B cell (primary cell): ENCODE measurements at places on chromosomes 5 and 9.

GRCh38 chr5:15004506-15004905 lies 132.9 kb upstream of the ANKH start:
- H3K36me3 ChIP-seq = no peaks in the 10 kb centered on the region
- H3K4me3 ChIP-seq = no peak overlapping the region
- no peak for DNase-seq
- no peaks in the 10 kb centered on the region for H3K27me3 ChIP-seq
- peaks cover under 1% of the 10 kb centered on the region for H3K4me1 ChIP-seq

- H3K27ac ChIP-seq = no peak overlapping the region
- DNase-seq = no peak
- H3K4me3 ChIP-seq = no peak overlapping the region
- H3K4me1 ChIP-seq = no peaks in the 10 kb centered on the region
Measured at GRCh38 chr9:121985792-121986494, 107.2 kb downstream of the TTLL11 start.

DNA sequence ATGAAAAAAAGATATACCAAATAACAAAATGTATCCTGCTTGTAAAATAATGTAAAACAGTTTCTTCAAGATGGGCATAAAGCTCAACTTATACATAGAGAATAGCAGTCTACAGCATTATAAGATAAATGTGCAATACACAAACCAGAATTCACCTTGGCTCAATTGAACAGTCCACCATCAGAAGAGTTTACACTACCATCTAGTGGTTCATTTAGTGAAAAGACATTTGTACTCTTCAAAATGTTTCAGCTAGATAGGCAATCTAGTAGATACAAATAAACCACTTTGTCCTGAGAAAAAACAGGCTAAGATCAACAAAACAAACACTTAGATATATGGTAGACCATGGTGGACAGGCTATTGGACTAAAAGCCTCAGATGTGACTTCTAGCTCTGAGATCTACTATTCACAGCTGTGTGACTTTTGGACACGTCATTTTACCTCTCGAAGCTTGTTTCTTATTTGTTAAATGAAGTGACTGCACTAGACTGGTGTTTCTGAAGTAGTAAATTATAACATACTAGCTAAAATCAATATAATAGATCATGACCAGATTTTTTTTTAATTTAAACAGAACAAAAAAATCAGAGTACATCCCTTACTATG lies 22.1 kb upstream of the TPD52L3 start:
- no peaks in the 10 kb centered on the region for H3K4me1 ChIP-seq
- no peak overlapping the region for H3K27ac ChIP-seq
- DNase-seq = peak; percentile 25
- H3K27me3 ChIP-seq = no peaks in the 10 kb centered on the region

- no peaks in the 10 kb centered on the region for H3K36me3 ChIP-seq
- no peak overlapping the region for H3K27ac ChIP-seq
- no peak for DNase-seq
- no peaks in the 10 kb centered on the region for H3K27me3 ChIP-seq
- no peak overlapping the region for H3K4me3 ChIP-seq
- H3K4me1 ChIP-seq = no peaks in the 10 kb centered on the region
Measured at GRCh38 chr5:36535378-36535777, 71.0 kb upstream of the SLC1A3 start.

GRCh38 chr5:176817841-176818377 lies 7.5 kb downstream of the UNC5A start:
- H3K4me1 ChIP-seq = peaks cover 8% of the 10 kb centered on the region
- peaks cover 32% of the 10 kb centered on the region for H3K27me3 ChIP-seq

DNA sequence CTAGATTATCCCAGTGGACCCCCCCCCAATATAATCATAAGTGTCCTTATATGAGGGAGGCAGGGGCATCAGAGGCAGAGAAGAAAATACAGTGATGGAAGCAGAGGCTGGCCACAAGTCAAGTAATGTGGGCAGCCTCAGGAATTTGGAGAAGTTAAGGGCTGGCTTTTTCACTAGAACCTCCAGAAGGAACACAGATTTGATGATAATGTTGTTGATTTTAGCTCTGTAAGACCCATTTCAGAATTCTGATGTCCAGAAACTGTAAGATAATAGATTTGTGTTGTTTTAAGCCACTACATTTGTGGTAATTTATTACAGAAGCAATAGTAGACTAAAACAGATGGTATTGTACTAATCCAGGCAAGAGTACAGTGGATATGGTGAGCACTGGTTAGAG lies 36.3 kb upstream of the LRRTM2 start:
- no peak overlapping the region for H3K27ac ChIP-seq
- no peak for DNase-seq
- no peaks in the 10 kb centered on the region for H3K4me1 ChIP-seq
- H3K27me3 ChIP-seq = no peaks in the 10 kb centered on the region
- H3K36me3 ChIP-seq = peaks cover 10% of the 10 kb centered on the region

GRCh38 chr9:68533678-68534077 lies 7.0 kb downstream of the TMEM252 start:
- H3K27me3 ChIP-seq = no peaks in the 10 kb centered on the region
- no peaks in the 10 kb centered on the region for H3K36me3 ChIP-seq
- no peaks in the 10 kb centered on the region for H3K4me1 ChIP-seq
- H3K4me3 ChIP-seq = no peak overlapping the region
- no peak for DNase-seq
- no peak overlapping the region for H3K27ac ChIP-seq

- H3K27ac ChIP-seq = no peak overlapping the region
- DNase-seq = no peak
- H3K36me3 ChIP-seq = no peaks in the 10 kb centered on the region
- H3K4me3 ChIP-seq = no peak overlapping the region
- no peaks in the 10 kb centered on the region for H3K4me1 ChIP-seq
- peaks cover 3% of the 10 kb centered on the region for H3K27me3 ChIP-seq
Measured at GRCh38 chr9:114233491-114234185, 78.3 kb downstream of the COL27A1 start.

DNA sequence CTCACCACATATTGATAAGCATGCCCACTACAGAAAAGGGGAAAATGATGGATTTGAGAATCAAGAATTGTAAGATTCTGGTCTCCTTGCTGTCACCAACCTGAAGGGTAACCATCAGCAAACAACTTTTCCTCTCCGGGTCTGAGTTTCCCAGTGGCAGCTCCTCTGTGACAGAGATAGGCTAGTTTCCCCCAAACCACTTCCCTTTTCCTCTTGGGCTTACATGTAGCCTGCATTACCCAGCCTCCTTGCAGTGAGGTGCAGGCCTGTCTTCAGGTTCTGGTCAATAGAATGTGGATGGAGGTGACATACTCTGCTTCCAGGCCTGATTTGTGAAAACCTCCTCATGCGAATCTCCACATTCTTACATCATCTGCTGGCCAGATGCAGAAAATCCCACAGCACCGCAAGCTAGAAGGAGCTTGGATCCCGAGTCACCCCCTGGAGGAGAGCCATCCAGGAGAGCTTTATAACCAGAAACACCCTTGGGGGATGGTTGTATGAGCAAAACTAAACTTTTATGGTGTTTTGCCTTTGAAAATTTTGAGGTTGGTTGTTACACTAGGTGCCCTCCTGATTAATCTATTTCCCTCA lies 206.1 kb downstream of the RGS3 start:
- DNase-seq = no peak
- H3K36me3 ChIP-seq = no peaks in the 10 kb centered on the region
- H3K4me3 ChIP-seq = no peak overlapping the region
- H3K27me3 ChIP-seq = no peaks in the 10 kb centered on the region
- no peaks in the 10 kb centered on the region for H3K4me1 ChIP-seq

GRCh38 chr9:86464242-86464641 lies 110.0 kb upstream of the TUT7 start:
- no peak for DNase-seq
- no peaks in the 10 kb centered on the region for H3K4me1 ChIP-seq
- H3K4me3 ChIP-seq = no peak overlapping the region
- H3K36me3 ChIP-seq = no peaks in the 10 kb centered on the region
- H3K27me3 ChIP-seq = no peaks in the 10 kb centered on the region

DNA sequence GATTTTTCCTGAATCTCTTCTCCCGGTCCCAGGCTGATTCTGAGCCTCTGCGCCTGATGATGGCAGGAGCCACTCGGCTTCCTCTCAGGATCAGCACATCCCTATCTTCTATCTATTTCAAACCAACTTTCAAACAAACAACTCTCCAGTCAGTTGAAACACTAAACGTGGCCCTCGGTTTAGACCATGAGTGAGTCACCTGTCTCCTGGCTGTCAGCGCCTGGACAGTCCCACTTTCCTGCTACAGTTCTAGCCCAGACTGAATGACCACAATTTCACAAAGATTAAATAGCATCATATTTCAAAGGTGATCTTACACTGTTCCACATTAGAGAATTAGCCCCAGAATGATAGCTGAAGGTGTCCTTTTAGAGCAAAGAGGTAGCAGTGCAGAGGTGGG lies 6.2 kb downstream of the SLC6A19 start:
- no peaks in the 10 kb centered on the region for H3K4me1 ChIP-seq
- no peak for DNase-seq
- H3K36me3 ChIP-seq = no peaks in the 10 kb centered on the region
- H3K27ac ChIP-seq = no peak overlapping the region
- no peak overlapping the region for H3K4me3 ChIP-seq

GRCh38 chr9:14565352-14566016 lies 127.7 kb downstream of the ZDHHC21 start:
- H3K4me3 ChIP-seq = no peak overlapping the region
- no peak overlapping the region for H3K27ac ChIP-seq
- no peak for DNase-seq

GRCh38 chr9:5793812-5794211 lies 39.1 kb downstream of the ERMP1 start:
- no peaks in the 10 kb centered on the region for H3K27me3 ChIP-seq
- H3K36me3 ChIP-seq = no peaks in the 10 kb centered on the region
- DNase-seq = no peak
- no peak overlapping the region for H3K4me3 ChIP-seq

DNA sequence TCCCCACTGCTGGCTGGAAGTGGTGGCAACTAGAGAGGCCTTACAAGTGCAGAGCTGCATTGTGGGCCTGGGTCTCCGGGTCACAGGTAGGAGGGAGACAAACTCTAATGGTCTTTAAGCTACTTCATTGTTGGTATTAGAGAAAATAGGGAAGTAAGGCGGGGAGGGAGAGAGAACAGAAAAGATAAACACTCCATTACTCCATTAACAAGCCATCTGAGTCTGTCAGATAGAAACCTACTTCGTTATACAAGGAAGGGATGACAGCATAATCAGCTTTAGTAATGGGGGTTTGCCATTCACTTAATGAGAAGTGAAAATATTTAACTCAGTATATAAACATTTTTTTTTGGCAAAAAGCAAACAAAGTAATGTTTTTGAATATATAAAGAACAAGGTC lies 107.4 kb downstream of the TLE1 start:
- H3K36me3 ChIP-seq = peaks cover 8% of the 10 kb centered on the region
- no peaks in the 10 kb centered on the region for H3K27me3 ChIP-seq
- no peak overlapping the region for H3K4me3 ChIP-seq
- no peak overlapping the region for H3K27ac ChIP-seq

DNA sequence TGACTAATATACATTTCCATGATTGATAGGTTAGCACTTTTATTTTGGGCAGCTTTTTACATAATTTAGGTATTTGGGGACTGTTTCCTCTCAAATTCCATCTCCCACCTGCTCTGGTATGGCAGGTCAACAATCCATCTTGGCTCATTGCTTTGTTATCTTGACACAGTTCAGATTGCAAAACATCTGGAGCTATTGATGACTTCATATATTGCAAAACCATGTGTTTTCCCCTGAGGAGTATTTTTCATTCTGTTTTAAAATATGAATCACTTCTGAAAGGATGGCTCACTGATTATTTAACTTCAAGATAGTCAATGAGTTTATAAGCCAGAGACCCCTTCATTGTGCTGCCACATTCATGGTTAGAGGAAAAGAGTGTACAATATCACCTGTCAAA lies 1206.0 kb upstream of the C9orf72 start:
- H3K27ac ChIP-seq = no peak overlapping the region
- no peak for DNase-seq
- no peaks in the 10 kb centered on the region for H3K27me3 ChIP-seq
- H3K36me3 ChIP-seq = no peaks in the 10 kb centered on the region
- no peak overlapping the region for H3K4me3 ChIP-seq
- no peaks in the 10 kb centered on the region for H3K4me1 ChIP-seq

- no peak overlapping the region for H3K4me3 ChIP-seq
- H3K27ac ChIP-seq = no peak overlapping the region
- H3K27me3 ChIP-seq = no peaks in the 10 kb centered on the region
- DNase-seq = no peak
- H3K36me3 ChIP-seq = no peaks in the 10 kb centered on the region
Measured at GRCh38 chr9:115378758-115379157, 260.8 kb upstream of the TNC start.

GRCh38 chr9:96565671-96566497 lies 53.8 kb downstream of the CDC14B start:
- peak; percentile 20 for DNase-seq
- no peaks in the 10 kb centered on the region for H3K36me3 ChIP-seq

GRCh38 chr9:99783799-99784198 lies 37.9 kb upstream of the NR4A3 start:
- peaks cover 9% of the 10 kb centered on the region for H3K4me1 ChIP-seq
- H3K36me3 ChIP-seq = no peaks in the 10 kb centered on the region
- DNase-seq = no peak
- H3K27me3 ChIP-seq = no peaks in the 10 kb centered on the region
- no peak overlapping the region for H3K27ac ChIP-seq

- no peak overlapping the region for H3K4me3 ChIP-seq
- no peak for DNase-seq
- H3K36me3 ChIP-seq = peaks cover 9% of the 10 kb centered on the region
- no peak overlapping the region for H3K27ac ChIP-seq
- H3K4me1 ChIP-seq = no peaks in the 10 kb centered on the region
Measured at GRCh38 chr5:160092514-160092913, 26.7 kb downstream of the PWWP2A start.

- H3K4me3 ChIP-seq = no peak overlapping the region
- no peak for DNase-seq
- no peak overlapping the region for H3K27ac ChIP-seq
- H3K27me3 ChIP-seq = peaks cover 6% of the 10 kb centered on the region
- H3K36me3 ChIP-seq = no peaks in the 10 kb centered on the region
Measured at GRCh38 chr5:351084-351920, 29.8 kb downstream of the AHRR start.

GRCh38 chr9:104386425-104387069 lies 117.5 kb upstream of the OR13F1 start:
- no peaks in the 10 kb centered on the region for H3K27me3 ChIP-seq
- no peak overlapping the region for H3K27ac ChIP-seq
- H3K4me1 ChIP-seq = no peaks in the 10 kb centered on the region

DNA sequence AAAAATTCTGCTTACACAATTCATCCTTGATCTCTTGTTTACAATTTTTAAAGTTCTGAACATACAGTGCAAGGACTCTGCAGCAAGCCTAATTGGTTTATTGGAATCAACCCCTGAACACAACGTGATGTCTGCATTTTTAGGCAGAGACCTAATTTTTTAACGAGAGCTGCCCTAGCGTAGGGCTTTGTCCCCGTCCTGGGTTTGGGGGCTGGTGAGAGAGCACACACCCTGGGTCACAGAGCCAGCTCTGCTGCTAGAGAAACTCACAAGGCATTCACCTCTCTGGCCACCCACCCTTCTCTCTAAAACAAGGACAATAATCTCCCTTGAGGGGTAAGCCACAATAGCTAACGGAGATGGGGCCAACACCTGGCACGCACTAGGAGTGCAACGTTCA lies 28.2 kb downstream of the SH3PXD2B start:
- no peak for DNase-seq
- no peaks in the 10 kb centered on the region for H3K27me3 ChIP-seq
- H3K27ac ChIP-seq = no peak overlapping the region
